ENCODE measurements at places on chromosomes 7 and 10.
A peak's percentile ranks its signal among the peaks of the same experiment; 100 is the strongest.

DNA sequence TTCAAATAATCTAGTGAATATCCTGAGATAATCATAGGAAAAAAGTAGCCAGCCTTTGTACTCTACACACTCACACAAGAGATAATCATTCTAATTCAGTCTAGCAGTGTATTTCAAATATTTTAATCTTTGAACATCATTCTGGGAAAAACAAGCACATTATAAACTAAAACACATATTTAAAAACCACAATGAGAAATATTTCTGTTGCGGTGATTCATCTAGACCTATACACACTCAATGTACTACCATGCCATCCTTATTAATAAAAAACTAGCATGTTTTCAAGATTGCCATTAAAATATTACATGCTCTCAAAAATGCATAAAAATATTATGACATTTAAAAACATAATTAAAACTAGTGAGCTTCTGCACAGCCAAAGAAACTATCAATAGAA is 11.8 kb downstream of the COG5 start:
- no peak for DNase-seq

GRCh38 chr10:28790146-28790545 is 112.8 kb downstream of the BAMBI start:
- no peak for DNase-seq

GRCh38 chr7:40780460-40780859 is 645.7 kb downstream of the SUGCT start:
- no peak for DNase-seq

GRCh38 chr7:111873326-111873646 is 311.0 kb upstream of the IMMP2L start:
- DNase-seq: no peak

DNA sequence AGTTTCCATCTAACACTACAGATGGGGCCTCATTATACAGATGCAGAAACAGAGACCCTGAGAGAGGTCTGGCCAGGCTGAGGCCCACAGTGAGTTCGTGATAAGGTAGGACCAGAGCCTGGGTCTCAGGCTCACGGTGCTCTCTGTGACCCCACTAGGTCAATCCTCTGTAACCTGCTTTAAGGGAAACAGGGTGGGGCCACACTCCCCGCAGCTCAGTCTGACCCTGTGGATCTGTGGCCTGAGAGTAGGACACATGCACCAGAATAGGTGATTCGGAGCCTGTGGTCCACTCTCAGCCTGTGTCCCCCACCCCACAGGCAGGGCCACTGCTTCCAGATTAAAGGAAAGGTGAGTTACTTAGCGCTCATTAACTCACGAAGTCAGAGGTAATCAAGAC is 137.8 kb upstream of the FAM20C start:
- DNase-seq: no peak

DNA sequence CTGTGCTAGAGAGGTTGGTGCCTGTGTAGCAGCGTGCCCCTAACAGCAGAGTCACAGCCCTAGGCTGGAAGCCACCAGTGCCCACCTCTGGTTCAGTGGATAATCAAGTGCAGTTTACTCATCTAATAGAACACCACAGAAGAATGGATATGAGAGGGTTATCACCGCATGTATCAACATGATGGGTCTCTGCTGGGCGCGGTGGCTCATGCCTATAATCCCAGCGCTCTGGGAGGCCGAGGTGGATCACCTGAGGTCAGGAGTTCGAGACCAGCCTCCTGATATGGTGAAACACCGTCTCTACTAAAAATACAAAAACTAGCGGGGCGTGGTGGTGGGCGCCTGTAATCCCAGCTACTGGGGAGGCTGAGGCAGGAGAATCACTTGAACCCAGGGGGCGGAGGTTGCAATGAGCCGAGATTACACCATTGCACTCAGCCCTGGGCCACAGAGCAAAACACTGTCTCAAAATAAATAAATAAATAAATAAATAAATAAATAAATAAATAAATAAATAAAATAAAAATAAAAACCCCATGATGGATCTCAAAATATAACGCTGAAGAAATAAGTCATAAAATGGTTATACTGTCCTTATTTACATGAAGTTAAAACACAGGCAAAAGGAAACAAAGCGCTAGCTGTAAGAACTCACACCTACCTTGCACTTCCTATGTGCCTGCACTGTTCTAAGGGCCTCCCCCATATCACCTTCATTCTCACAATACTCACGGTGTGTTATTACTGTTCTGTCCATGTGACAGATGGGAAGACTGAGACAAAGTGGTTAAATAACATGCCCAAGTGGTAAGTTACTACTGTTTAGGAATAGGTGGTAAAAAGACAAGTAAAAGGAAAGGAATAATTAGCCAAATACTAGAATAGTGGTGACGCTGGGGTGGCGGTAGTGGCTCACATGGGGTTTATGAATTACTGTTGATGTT is 70.9 kb downstream of the AMZ1 start:
- no peak for DNase-seq

DNA sequence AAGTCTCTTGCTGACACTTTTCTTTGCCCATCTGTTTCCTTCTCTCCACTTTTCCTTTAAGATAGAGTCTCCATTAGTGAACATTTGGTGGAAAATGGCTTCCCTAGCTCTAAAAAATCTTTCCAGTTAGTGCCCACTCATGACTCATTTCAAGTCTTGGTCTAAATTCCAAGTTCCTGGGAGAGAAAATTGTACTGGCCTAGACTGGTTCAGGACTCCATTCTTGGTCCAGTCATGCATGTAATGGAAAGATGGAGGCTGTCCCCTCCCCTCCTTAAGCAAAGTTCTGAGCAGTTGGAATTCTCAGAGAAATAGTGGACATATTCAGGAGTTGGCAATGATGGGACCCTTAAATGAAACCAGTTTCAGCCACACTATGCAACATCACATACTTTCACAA is 3.8 kb upstream of the ALDH18A1 start:
- DNase-seq: no peak

DNA sequence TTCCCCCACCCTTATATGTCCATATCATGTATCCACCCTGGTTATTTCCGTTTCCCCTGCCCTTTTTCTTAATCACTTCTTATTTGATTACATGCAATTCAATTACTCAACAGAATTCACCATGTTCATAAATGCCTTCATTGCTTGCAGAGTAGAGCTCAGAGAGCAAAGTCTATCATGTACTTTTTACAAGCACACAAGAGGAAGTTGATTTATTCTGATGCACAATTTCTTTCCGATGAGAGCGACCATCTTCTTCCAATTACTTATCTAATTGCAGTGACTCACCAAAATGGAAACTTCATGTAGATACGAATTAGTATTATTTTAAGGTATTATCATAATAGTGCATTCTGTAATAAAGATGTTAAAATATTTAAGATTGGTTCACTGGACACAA is 430.5 kb upstream of the KLF6 start:
- no peak for DNase-seq

DNA sequence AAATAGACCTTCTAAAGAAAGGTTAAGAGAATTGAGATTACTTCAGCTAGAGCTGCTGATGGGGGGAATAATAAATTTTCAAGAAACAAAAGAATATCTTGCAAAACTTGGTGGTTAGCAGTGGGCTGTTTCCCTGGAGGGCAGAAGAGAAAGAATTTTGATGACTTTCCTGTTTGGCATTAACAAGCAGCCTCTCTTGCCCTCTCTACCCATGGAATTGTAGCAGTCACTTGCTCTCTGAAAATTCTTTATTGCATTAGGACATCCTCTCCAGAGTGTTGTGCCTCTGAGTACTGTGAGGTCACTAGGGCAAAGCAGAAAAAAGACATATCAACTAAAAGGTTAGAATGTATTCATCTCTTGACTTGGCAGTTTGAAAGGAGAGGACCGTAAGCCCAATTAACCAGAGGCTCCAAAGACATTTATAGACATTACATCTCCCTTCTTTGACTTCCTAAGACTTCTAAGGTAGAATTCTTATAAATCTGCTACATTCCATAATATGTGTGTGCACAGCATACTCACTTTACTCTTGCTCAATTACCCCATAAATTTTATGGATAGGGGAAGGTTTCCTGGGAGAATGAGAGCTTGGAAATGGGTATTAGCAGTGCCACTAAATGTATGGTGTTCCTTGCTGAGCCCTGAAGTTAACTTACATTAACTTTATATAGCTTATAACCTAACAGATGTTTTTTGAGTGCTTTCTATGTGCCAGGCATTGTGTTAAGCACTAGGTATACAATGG is 215.3 kb downstream of the KIF20B start:
- no peak for DNase-seq

GRCh38 chr7:144641389-144642044 is 194.3 kb downstream of the TPK1 start:
- DNase-seq: no peak

GRCh38 chr7:15559416-15559928 is 2.3 kb downstream of the AGMO start:
- no peak for DNase-seq

GRCh38 chr7:5494683-5495561 is 71.3 kb upstream of the TNRC18 start:
- peak; percentile 50 for DNase-seq

GRCh38 chr10:1048349-1048731 is 579 bp downstream of the IDI1 start:
- DNase-seq: no peak

GRCh38 chr7:6317797-6318438 is 45.5 kb upstream of the CYTH3 start:
- no peak for DNase-seq

GRCh38 chr7:128381161-128381821 is 19.8 kb upstream of the PRRT4 start:
- no peak for DNase-seq

GRCh38 chr7:2018569-2019460 is 213.9 kb downstream of the MAD1L1 start:
- DNase-seq: no peak

- no peak for DNase-seq
Measured at GRCh38 chr7:68866200-68866570, 732.1 kb upstream of the AUTS2 start.

- no peak for DNase-seq
Measured at GRCh38 chr7:100896732-100897608, 1.3 kb upstream of the ACHE start.

GRCh38 chr7:138258197-138258559 is 181.9 kb downstream of the AKR1D1 start:
- DNase-seq: no peak

- no peak for DNase-seq
Measured at GRCh38 chr10:96656198-96656577, 64.1 kb downstream of the PIK3AP1 start.

DNA sequence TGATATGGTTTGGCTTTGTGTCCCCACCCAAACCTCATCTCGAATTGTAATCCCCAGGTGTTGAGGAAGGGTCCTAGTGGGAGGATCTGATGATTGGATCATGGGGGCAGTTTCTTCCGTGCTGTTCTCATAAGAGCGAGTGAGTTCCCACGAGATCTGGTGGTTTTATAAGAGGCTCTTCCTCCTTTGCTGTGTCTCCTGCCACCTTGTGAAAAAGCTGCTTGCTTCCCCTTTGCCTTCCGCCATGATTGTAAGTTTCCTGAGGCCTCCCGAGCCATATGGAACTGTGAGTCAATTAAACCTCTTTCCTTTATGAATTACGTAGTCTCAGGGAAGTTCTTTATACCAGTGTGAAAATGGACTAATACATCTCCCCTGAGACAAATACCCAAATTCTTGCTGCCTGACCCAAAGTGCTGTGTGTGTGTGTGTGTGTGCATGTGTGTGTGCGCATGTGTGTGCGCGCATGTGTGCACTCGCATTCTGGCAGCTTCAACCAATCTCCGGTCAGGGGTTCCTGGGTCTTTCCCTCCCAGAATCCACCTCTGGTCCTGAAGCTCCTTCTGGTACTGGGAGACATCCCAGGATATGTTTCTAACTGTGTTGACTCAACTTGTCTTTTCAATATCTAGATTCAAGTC is 98.1 kb upstream of the LRRC4 start:
- DNase-seq: no peak

DNA sequence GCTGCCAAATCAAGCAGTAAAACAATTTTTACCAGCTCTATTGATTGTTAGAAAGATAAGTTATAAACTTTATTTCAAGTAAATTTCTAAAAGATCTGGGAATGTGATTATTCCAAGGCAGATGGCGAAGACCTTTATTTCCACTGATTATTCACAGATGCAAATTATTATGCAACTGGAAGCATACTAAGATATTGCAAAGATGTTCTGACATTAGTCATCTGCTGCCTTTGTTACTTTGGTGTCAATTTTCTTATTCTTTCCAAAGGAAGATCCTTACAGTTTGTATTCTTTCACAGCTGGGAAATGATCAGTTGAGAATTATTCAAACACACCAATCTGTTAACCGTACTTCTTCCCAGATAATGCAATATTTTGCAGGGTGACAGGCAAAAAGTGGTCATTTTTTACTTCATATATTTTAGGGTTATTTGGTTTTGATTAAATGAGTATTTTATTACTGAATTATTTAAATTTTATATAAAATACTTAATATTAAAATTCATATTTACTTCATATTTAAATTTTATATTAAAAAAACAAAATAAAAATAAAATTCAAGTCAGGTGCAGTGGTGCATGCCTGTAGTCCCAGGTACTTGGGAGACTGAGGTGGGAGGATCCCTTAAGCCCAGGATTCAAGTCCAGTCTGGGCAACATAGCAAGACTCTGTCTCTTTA is 171.3 kb downstream of the FZD1 start:
- no peak for DNase-seq

DNA sequence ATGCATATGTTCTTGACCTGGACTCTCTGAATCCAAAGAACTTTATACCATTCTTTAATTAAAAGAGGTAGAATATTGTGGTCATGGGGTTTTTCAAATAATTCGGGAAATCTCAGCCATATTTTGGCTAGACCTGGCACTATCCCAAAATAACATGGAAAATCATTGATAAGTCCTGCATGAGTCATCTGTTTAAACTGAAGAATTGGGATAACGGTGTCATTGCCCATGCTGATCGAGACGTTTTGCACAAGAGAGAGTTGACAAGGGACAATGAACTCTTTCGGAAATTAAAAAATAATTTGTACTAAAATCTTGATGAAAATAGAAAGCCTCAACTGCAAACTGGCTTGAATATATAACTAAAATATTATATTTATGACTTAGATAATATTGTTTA is 19.9 kb upstream of the ABCB4 start:
- no peak for DNase-seq

GRCh38 chr10:129730993-129731325 is 233.1 kb downstream of the EBF3 start:
- DNase-seq: no peak

- no peak for DNase-seq
Measured at GRCh38 chr10:27908231-27908630, 90.6 kb downstream of the ODAD2 start.

- DNase-seq: no peak
Measured at GRCh38 chr7:158977981-158978380, 121.6 kb downstream of the DYNC2I1 start.

Data from stimulated activated CD8-positive, alpha-beta memory T cell treated with anti-CD3 and anti-CD28 coated beads, Interleukin-2, amount 100 ng/mL, for 1 hour (primary cell).